Activated naive CD8-positive, alpha-beta T cell treated with anti-CD3 and anti-CD28 coated beads for 36 hours (primary cell): ENCODE measurements at places on chromosomes 4 and X.

GRCh38 chr4:34200535-34200934, 2043.8 kb downstream of the ARAP2 start:
- no peak for DNase-seq

DNA sequence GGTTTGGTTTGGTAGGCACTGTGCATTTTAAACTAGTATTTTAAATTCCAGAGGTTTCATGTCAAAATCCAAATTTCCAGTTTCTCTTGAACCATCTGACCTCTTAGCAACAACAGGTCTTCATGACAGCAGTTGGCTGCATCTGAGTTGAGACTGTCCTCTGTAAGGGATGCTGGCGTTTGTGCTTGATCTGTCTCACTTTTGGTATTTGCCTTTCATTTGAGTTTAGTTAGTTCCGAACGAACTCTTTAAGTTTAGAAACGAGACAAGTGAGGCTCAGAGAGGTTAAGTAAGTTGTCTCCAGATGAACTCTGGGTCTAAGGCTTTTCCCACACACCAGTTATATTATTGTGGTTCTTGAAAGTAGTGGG, 29.1 kb downstream of the SPARCL1 start:
- no peak for DNase-seq

- no peak for DNase-seq
Measured at GRCh38 chr4:87912164-87913004, 63.1 kb upstream of the SPP1 start.

DNA sequence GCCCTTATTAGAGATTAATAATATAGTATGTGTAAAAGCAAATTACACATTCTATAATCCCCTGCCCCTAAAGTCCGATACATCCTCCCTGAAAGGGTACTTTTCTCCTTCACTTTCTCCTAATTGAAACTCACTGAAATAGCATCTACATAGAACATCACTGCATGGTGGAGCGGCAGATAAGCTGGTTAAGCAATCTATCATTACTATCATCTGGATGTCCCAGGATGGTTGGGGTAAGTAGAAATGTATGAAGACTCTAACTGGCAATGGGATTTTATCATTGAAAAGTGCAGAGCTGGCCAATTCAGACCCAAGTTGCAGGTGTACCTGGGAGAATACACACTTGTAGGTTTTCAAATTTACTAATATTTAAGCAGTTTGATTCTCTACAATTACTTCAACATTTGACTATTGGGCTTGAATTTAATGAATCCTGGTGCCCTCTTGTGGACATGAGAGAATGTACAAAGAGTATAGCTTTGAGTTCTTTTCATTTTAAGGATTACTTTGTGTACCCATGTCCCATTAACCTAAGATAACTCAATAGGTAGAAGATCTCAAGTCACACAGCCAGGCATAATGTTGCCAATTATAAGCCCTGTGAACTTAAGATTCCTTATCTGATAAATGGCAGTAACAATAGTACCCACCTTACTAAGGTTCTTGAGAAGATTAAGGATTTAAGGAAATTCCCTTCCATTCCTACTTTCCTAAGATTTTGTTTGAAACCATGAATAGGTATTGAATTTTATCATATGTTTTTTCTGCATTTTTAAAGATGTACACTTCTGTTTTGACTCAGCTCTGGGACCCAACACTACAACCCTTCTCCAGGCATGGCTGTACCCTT, 69.8 kb downstream of the SHROOM3 start:
- DNase-seq, result no peak

- DNase-seq, result no peak
Measured at GRCh38 chr4:1038948-1039492, 27.6 kb downstream of the FGFRL1 start.

DNA sequence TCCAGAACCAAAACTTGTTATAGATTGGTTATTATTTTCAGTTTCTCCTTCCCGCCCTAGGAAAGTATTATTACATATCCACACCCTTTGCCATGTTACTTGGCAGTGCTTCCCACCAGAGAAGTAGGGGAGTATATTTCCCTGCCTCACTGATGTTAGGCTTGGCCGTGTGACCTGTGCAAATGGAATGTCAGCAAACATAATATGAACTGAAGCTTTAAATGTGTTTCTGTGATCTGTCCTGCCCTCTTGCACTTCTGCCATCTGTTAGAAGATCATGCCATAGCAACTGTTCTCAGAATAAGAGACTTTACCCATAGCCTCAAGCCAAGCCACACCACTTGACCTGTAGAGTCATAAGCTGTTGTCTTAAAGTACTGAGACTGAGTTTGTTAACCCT, 36.7 kb upstream of the NEUROG2 start:
- no peak for DNase-seq

GRCh38 chr4:41611881-41612871, 74.2 kb downstream of the LIMCH1 start:
- DNase-seq, result no peak

DNA sequence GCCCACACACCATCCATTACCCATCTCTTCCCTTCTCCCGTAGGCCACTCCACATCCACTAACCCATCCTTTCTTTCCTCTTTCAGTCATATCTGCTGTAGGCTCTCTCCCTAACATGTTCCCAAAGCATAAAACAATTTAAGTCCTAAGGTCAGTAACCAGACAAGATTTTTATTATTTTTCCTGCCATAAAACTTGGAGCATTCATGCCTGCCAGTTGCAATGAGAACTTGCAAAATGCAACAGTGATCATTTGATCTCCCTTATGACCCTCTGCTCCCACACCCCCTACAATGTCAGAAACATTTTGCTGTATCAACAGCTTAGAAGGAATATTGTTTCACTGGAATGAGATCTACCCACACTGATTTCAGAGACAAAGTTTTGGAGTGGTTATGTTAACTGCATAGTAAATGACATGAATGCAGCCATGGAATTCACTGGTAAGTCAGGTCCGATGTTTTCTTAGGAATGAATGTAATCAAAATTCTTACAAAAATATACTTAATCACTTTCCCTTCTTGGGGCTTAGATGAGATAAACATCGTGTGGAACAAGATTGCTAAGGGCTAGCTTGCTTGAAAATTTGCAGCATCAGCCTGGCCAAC, 5.7 kb downstream of the NIPAL1 start:
- no peak for DNase-seq

- DNase-seq, result no peak
Measured at GRCh38 chr4:102819588-102820365, 7.6 kb downstream of the UBE2D3 start.

DNA sequence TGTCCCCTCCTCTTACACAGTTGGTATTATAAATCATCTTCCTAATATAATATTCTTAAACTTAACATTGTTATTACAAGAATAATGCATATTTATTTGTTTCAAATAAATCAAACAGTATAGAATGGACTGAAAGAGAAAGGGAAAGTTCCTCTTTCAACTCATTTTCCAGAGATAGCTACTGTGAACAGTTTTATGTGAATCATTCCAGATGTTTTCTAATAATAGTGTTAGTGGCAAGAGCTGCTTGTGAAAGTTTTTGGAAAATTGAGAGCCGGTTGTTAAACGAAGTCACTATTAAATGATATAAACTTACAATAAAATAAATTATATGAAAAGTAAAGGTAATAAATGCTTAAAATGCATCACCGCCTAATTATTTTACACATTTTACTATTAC, 14.6 kb downstream of the TMSB4X start:
- no peak for DNase-seq

- DNase-seq, result no peak
Measured at GRCh38 chr4:157572284-157572683, 351.8 kb downstream of the GRIA2 start.

- DNase-seq, result no peak
Measured at GRCh38 chrX:40778861-40779575, 43.7 kb upstream of the MED14 start.

DNA sequence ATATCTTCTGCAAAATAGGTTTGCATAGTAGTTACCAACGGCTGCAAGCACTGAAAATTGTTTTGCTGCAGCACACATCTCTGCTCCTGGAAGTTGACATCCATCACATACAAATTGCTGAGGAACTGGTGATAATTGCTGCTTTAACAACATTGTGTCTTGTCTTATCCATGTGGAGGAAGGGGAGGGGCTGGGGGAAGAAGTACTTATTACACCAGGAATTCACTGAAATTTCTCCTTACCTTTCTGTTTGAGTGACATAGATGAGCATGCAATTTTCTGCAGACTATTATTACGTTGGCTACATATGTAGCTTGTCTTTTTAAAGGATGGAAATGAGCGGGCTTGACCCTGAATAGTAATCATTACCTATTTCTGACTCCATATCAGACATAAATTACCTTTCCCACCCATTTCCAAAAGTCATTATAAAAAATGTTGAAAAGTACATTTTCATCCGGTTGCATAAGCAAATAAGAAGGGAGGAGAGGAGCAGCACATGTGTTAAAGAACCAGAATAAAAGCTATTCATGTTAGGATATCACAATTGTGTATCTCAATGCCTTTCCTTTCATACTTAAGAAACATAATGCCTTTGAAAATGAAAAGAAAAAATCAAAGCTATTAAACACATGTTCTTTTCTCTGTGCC, 1905.6 kb downstream of the PCDH7 start:
- no peak for DNase-seq

DNA sequence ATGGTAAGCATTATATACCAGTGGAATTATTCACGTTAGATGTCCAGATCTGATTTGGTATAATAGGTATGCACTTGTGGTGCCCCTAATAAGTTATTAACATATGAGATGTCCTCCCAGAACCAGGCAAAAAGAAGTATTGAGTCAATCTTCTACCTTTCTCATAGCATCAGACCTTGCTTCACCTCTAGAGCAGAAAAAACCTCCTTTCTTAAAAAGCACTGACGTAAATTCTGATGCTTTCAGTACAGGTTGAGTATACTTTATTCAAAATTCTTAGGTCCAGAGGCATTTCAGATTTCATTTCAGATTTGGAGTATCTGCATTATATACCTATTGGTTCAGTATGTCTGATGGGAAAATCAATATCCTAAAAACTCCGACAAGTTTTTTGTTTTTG, 22.4 kb downstream of the LEF1 start:
- DNase-seq, result no peak

DNA sequence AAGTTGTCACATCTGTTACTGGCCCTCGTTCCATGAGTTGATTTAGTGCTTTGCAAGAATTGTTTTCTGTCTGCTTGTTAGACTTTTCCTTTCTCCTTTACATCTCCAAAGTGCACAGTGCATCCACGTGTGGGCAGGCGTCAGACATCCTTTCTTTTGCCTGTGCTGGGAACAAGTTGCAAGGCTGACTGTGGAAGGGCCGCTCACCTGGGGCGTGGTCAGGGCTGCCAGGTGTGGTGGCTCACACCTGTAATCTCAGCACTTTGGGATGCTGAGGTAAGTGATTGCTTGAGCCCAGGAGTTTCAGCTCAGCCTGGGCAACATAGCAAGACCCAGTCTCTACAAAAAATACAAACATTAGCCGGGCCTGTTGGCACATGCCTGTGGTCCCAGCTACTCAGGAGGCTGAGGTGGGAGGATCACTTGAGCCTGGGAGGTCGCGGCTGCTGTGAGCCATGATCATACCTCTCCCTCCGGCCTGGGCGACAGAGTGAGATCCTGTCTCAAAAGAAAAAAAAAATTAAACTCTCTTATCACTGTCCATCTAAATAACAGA, 46.2 kb downstream of the RGS12 start:
- no peak for DNase-seq

- DNase-seq, result no peak
Measured at GRCh38 chrX:46036508-46036907, 508.7 kb downstream of the ZNF674 start.

- DNase-seq, result peak; percentile 52
Measured at GRCh38 chrX:13085526-13085925, 41.1 kb upstream of the FAM9C start.

DNA sequence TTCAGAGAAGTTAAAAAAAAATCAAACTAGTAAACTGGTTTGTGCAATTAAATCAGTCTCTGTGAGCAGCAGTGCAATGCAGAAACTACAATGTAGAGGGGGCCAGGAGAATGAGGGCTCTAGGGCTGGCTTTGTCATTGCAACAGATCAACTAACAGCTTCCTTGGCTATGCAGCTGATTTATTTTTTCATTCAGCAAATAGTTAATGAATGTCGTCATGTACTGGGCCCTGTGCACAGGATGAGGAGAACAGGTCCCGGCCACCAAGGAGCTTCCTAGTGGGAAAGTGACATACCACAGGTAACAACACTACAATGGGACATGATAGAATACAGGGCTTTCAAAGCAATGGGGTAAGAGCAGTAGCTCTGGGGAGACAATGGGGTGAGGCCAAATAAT, 190.1 kb downstream of the NSUN7 start:
- DNase-seq, result no peak

- no peak for DNase-seq
Measured at GRCh38 chr4:128347930-128348660, 60.5 kb upstream of the PGRMC2 start.

GRCh38 chr4:142350871-142351270, 495.2 kb downstream of the INPP4B start:
- no peak for DNase-seq

- DNase-seq, result peak; percentile 44
Measured at GRCh38 chr4:36322921-36323354, 41.5 kb downstream of the DTHD1 start.

- DNase-seq, result no peak
Measured at GRCh38 chr4:113977526-113977855, 2.0 kb downstream of the ARSJ start.

- no peak for DNase-seq
Measured at GRCh38 chr4:111475001-111475400, 670.3 kb upstream of the FAM241A start.

DNA sequence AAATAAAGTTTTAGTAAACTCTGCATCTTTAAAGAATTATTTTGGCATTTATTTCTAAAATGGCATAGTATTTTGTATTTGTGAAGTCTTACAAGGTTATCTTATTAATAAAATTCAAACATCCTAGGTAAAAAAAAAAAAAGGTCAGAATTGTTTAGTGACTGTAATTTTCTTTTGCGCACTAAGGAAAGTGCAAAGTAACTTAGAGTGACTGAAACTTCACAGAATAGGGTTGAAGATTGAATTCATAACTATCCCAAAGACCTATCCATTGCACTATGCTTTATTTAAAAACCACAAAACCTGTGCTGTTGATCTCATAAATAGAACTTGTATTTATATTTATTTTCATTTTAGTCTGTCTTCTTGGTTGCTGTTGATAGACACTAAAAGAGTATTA, 370 bp downstream of the ALB start:
- DNase-seq, result no peak

DNA sequence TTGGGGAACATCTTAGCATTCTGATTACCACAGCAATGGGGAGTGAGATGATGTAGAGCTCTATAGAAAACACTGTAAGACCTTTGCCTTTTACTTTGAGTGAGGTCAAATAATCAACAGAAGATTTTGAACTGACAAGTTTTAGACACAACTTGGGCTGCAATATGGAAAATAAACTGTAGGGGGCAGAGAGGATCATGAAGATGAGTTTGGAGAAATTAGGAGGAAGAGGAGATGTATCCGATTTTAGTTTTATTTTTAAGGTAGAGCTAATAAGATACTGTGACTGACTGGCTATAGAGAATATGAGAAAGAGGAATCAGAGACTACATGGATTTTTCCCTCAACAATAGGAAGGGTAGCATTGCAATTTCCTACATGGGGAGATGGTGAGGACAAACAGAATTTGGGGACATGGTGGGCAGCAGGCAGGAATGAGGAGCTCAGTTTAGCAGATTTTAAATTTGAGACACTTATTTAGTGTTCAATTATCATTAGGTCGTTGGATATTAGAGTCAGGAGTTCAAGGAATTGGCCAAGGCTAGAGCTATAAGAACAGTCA, 563.1 kb downstream of the INPP4B start:
- DNase-seq, result no peak
